ENCODE measurements at places on chromosomes 2 and 18. TPM values are rescaled to one million over a fixed set of nuclear protein-coding genes. Genes with fewer than 3 reads are reported as not detected.

GRCh38 chr2:128195435-128195984 is 104.5 kb downstream of the UGGT1 start:
- no peak for DNase-seq

DNA sequence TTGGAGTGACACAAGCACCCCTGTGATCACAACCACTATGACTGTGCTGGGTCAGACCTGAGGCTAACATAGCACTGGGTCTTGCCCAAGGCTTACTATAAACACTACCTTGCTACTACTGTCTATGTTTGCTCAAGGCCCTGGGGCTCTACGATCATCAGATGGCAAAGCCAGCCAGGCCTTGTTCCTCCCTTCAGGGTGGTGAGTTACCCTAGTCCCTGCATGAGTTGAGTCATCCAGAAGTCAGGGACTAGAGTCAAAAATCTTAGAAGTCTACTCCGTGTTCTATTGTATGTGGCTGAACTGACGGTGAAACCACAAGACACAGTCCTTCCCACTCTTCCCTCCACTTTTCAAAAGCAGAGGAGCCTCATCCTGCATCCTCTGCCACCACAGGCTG is 551.2 kb upstream of the FSIP2 start:
- no peak for DNase-seq

DNA sequence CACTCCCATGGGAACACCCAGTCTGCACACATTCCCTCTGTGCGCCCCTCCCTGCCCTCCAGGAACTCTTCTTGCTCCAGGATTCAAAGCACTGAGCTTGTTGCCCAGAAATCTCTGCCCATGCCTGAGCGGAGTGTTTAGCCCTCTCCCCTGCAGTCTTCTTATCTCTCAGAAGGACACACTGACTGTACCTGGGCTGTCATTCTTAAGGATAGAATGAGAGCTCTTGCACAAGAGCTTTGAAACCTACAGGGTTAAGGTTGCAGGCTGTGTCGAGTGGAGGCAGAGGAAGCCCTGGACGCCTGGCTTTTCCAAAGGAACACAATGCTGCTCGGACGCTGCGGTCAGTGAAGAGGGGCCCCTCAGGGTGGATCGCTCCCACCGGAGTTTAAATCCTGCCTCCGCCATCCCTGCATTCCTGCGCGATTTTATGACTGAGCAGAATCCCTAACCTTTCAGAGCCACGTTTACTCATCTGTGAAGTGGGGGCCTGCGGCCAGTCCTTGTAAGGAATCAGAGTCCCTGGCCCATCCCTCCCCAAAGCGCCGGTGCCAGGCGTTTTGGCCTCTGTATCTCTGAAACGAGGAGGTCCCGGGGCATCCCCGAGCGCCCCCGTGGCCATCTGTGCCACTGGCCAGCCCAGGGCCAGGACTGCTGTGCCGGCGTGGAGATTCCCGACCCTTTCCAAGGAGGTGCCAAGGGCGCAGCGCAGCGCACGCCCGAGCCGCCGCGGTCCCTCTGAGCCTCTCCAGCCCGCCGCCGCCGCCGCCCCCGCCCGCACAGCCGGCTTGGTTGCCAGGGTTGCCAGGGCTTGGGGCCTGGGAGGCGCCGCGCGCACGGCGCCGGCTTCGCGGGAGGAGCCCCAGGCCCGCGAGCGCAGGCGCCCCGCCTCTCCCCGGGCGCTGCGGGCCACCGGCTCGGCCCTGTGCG is 58.9 kb downstream of the FAM168B start:
- DNase-seq = no peak

DNA sequence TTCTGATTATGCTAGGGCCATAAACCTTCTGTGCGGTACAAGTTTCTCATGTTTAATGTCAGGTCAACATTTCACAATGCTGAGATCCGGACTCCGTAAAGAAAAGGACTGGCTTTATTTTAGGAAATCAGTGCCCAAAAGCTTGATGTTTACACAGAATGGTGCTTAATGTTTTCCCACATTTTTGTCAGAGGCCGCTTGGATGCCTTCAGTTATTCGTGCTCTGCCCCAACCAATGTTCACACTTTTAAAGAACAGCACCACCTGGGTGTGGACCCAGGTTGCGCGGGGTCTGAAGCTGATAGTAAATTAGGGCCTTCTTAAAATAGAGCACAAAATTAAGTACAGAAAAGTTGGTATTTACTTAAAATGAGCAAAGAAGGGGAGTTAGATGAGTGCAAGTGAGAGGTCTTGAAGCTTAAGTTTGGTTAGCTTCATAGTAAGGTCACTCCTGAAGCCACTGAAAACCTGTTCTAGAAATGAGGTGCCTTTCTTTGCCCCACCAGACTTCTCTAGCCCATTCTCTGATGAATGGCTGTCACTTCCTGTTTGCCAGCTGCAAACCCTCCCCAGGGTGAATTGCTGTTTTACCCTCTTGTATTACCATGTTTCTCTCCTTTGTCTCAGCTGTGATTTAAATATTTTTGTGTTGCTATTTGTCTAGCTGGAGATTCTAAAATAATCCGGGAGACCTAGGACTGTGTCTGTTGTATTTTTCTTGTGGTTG is 20.5 kb downstream of the SLC3A1 start:
- DNase-seq = no peak

- DNase-seq = no peak
Observed at GRCh38 chr2:11833601-11834000, 87.2 kb downstream of the LPIN1 start.

DNA sequence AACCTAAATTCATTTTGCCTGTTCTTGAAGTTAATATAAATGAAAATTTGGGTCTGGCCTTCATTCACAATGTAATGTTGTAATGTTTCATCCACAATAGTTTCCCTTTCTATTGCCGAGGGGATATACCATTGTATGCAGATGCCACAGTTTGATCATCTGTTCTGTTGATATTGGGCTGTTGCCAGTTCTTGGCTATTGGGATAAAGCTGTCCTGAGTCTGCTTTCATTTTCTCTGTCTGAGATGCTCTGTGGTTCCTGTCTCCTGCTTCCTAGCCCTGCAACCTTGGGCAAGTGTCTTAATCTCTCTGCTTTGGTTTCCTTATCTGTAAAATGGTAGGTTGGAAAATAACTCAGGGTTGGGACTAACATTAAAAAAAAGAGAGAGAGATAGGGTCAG is 25.2 kb downstream of the B3GNT2 start:
- no peak for DNase-seq

DNA sequence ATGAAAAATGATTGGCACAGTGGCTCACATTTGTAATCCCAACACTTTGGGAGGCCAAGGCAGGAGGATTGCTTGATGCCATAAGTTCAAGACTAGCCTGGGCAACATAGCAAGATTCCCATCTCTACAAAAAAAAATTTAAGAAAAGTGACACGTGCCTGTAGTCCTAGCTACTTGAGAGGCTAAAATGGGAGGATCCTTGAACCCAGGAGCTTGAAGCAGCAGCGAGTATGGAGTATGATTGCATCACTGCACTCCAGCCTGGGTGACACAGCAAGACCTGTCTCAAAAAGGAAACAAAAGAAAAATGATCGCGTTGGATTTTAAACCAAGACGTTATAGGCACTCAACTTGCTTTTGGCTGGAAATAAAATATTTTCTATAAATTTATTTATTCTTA is 37.8 kb upstream of the CREB1 start:
- no peak for DNase-seq

DNA sequence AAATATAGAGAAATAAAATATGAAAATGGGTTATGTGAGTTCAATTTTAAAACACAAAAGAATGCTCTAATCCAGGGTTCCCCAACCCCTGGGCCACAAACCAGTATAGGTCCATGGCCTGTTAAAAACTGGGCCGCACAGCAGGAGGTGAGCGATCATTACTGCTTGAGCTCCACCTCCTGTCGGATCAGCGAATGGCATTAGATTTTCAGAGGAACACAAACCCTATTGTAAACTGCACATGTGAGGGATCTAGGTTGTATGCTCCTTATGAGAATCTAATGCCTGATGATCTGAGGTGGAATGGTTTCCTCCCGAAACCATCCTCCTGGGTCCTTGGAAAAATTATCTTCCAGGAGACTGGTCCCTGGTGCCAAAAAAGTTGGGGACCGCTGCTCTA is 34.7 kb downstream of the TTR start:
- no peak for DNase-seq

The CEP192 gene
- 25.6 TPM for total RNA-seq

The LIPG gene
- total RNA-seq = not detected

The KANSL3 gene
- total RNA-seq = 31.7 TPM

The TTR gene
- not detected for total RNA-seq
